ENCODE measurements at places on chromosomes 12 and 14. TPM values are rescaled to one million over a fixed set of nuclear protein-coding genes. Genes with fewer than 3 reads are reported as not detected.

OTOGL gene
- total RNA-seq, result 0.14 TPM

RAPGEF3 gene
- 8.7 TPM for total RNA-seq

OR6C2 gene
- not detected for total RNA-seq

IFNG-AS1 gene
- not detected for total RNA-seq

TAMALIN gene
- 5.1 TPM for total RNA-seq

SCN8A gene
- 3.1 TPM for total RNA-seq
